Activated CD8-positive, alpha-beta memory T cell treated with anti-CD3 and anti-CD28 coated beads for 24 hours (primary cell): ENCODE measurements at places on chromosomes 4 and X.

- DNase-seq = no peak
These were observed 238.4 kb downstream of the SNCA start for GRCh38 chr4:89598602-89599001.

GRCh38 chr4:142352712-142353111, 493.4 kb downstream of the INPP4B start:
- DNase-seq = no peak

GRCh38 chr4:1022739-1023066, 11.3 kb downstream of the FGFRL1 start:
- DNase-seq = no peak

- no peak for DNase-seq
These were observed 24.5 kb downstream of the FLNA start for GRCh38 chrX:154349979-154350378.

DNA sequence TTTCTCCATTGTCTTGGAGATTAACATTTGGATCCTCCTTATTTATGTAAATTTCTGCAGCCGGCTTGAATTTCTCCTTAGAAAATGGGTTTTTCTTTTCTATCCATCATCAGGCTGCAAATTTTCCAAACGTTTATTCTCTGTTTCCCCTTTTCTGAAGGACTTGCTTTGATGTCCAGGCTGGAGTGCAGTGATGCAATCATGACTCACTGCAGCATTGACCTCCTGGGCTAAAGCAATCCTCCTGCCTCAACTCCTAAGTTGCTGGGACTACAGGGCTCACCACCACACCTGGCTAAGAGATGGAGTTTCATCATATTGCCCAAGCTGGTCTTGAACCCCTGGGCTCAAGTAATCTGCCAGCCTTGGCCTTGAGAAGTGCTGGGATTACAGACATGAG, 144.0 kb upstream of the ZXDB start:
- DNase-seq = no peak

DNA sequence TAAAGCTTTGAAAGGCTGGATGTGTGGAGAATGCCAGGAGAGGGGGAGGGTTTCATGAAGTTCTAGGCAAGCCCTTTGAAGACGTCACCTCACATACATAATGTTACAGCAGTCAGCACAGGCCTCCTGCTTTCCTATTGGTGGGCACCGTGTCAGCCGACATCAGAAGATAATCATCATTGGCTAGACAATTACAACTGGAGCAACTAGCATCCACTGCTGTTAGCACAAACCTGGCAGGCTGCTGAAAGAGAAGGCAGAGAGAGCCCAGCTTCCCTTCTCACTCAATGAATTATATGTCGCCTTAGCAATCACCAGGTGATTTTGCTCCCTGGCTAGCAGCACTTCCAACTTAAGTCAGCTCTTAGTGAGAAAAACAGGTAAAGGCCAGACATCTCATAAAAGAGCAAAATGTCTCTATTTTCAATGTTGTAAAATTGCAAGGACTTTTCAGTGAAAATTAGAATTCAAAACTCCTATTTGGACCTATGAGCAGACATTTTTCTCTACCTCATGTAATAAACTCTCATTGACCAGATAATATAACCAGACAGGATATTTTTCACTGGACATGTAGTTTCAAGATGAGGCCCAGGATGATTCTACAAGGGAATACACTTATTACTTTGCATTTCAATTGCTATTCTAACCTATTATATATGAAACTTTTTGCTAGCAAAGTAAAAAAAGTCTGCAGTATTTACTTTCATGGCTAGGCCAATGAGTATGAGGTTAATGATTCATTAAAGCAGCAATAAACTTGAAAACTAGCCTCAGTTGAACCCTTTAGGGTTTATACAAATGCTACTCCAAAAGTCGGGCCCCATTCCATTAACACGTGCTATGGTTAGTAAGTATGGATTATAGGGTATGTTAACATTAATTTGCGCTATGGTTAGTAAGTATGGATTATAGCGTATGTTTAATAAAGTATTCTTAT, 4.3 kb downstream of the ELOVL6 start:
- DNase-seq = peak; percentile 75

- DNase-seq = no peak
These were observed 446.7 kb downstream of the EPHA5 start for GRCh38 chr4:65223601-65224000.

GRCh38 chr4:7792616-7793015, 147.0 kb downstream of the AFAP1 start:
- no peak for DNase-seq

GRCh38 chrX:104854790-104855340, 288.9 kb downstream of the IL1RAPL2 start:
- no peak for DNase-seq

GRCh38 chrX:56120242-56120641, 111.9 kb upstream of the KLF8 start:
- no peak for DNase-seq

- DNase-seq = no peak
These were observed 22.2 kb upstream of the MAGEC3 start for GRCh38 chrX:141815904-141816303.

DNA sequence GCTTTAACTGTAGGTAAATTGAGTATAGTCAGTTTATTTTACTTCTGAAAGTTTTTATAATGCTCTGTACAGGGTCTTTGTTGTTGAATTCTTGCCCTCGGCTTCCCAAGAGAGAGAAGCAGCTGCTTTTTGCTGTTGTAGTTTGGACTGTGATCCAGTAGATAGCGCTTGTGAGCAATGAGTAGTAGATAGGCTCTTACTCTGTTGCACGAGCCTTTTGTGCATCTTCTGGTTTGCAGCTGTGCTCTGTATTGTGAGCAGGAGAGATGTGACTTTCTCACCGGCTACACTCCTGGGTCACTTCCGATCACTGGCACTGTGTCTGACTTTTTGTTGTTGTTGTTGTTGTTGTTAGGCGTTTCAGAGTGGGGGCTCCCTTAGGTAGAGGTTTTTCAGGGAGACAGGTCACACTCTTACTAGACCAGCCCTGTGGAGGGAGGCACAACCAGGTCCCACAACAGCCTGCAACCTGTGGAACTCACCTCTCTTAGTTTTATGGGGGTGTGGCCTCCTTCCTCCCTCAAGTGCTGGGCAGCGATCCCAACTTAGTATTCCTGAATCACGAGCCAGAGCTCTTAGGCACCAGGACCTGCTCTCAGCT, 822.1 kb upstream of the GALNTL6 start:
- DNase-seq = no peak

GRCh38 chrX:11678158-11678557, 12.4 kb upstream of the ARHGAP6 start:
- no peak for DNase-seq

DNA sequence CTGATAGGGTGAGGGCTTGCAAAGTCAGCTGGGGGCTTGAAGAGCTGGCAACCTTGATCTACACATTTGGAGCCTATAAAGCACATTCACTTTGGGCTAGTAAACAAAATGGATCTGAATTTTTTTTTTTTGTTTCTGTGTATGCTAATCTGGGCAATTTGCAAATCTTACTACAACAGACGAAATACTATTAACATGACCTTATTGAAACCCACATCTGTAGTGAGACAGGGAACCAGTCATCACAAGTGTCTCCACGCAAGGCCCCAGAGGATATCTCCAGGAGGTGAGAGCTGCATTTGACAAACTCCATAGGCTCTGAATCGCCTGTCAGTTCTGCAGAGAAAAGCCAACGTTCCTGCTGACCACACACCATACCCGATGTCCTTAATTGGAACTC, 33.0 kb upstream of the TFDP3 start:
- no peak for DNase-seq

DNA sequence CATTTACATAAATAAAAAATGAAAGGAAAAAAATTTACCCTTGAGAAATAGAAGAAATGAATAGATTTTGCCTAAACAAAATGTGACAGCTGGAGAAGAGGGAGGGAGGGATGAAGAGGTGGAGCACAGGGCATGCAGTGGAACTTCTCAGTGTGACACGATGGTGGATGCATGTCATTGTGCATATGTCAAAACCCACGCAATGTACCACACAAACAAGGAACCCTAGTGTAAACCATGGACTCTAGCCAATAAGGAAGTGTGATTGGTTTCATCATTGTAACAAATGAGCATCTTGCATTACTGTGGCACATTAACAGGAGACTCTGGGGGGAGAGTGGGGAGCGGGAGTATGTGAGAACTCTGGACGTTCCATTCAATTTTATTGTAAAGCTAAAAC, 58.6 kb downstream of the GATB start:
- no peak for DNase-seq

- peak; percentile 79 for DNase-seq
These were observed 92.5 kb upstream of the ENPP6 start for GRCh38 chr4:184310171-184310567.

DNA sequence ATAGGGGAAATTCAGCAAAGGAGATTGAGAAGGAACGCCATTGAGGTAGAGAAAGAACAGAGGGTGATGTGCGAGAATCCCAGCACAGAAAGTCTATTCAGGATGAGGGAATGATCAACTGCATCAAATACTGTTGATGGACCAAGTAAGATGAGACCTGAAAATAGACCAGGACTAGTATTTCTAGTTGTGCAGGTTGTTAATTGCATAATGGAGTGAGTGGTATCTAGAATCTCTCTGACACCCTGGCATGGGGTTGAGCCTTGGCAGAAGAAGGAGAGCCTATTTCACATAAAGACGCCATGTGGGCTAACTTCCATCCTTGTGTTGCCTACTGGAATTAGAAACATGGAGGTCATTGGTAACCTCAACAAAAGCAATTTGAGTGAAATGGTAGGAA, 135.6 kb downstream of the TMEM164 start:
- no peak for DNase-seq

DNA sequence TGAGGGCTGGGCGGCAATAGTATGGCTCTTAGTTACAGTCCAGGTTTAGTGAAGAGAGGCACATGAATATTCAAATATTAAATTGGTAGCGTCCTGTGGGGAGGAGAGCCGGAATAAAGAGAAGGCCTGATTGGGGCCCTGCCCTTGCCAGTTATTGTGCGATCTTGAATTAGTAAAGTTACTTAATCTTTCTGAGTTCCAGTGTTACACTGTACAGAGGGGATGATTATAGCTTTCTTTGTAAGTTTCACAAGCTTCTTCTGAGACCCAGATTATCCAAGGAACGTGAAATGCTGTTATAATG, 1.2 kb downstream of the METAP1 start:
- no peak for DNase-seq

GRCh38 chrX:18620349-18620748, 51.6 kb downstream of the RS1 start:
- no peak for DNase-seq

DNA sequence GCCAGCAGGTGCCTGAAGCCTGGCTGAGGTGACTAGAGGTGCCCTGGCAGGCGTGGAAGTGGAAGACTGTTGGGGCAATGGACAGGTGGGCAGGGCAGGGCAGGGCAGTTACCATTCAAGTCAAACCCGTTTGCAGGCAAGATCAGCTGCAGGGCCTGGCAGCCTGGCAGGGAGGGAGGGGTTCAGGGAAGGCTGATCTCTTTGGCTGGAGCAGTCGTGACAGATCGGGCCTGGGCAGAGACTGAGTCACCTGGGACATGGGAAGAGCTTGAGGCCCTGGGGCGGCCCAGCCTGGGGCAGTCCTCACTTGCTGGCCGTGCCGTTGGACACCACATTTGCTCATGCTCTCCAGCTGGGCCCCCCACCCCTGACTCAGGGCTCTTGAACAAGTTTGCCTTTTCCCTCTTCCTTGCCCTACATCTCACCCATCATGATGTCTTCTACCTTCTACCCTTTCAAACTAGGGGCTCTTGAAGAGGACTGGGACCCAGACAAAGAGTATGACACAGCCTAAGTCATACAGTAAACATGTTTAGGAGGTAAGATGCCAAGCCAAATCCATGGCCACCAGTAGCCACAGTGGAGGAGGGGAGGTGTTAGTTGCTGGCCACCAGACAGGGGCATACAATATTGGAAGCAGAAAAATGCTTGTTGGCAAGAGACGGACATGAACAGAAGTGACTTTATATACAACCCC, 2.0 kb upstream of the ZNF185 start:
- no peak for DNase-seq

GRCh38 chr4:89539374-89539773, 231.8 kb upstream of the GPRIN3 start:
- DNase-seq = no peak

GRCh38 chr4:896216-896615, 35.9 kb downstream of the GAK start:
- DNase-seq = no peak

- DNase-seq = no peak
These were observed 466.4 kb downstream of the DMD start for GRCh38 chrX:32744921-32745320.

- DNase-seq = no peak
These were observed 181.5 kb downstream of the SLC4A4 start for GRCh38 chr4:71520308-71520707.

- no peak for DNase-seq
These were observed 23.3 kb upstream of the TMEM255A start for GRCh38 chrX:120334603-120335002.

- DNase-seq = no peak
These were observed 68.4 kb upstream of the SCML1 start for GRCh38 chrX:17668929-17669328.

DNA sequence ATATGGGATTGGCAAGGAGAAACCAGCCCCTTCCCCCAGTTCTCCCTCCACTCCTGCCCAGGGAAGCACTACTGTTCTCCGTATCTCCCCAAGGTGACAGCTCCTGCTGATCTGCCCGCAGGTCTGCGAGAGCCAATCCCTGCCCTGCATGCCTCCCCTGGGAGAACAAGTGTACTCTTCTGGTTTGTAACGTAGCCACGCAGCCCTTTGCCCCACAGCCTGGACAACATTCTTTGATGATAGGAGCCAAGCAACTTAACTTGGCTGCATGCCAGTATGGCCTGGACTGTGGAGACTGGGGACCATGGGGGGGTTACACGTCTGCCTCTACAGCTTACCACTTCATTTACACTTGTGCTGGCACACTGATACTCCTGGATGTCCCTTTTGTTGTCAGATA, 2.0 kb downstream of the STBD1 start:
- DNase-seq = no peak

DNA sequence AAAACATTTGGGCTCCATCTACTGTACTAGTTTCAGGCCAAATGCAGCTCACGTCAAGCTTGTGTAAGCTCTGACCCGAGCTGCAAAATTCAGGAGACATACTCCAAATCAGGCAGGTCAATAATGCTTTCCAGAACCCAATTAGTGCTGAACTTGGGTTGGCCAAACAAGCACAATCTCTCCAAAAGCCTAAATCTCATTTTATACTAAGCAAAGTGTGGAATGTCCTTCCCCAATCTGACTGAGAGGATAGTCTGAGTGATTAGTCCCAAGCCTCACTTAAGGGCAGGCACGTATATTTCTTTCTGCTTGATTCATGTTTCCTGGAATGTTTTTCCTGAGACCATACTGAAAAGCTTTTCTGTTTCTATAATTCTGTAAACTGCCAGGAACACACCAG, 79.9 kb downstream of the NKX6-1 start:
- no peak for DNase-seq

GRCh38 chr4:154049457-154050181, 260.7 kb upstream of the SFRP2 start:
- no peak for DNase-seq

DNA sequence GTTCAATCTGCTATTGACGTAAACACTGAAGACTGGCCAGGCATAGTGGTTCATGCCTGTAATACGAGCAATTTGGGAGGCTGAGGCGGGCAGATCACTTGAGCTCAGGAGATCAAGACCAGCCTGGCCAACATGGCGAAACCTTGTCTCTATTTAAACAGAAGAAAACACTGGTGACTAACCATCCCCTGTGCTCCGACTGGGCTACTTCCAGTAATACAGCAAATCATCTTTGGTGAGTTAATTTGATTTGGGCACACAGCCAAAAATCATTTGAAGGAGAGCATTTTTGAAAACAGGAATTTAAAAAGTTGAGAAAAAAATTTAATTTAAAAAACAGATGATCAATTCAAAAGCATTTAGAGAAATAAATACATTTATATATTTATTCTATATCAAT, 52.0 kb downstream of the SEC24D start:
- no peak for DNase-seq

GRCh38 chr4:42489095-42489494, 91.8 kb downstream of the SHISA3 start:
- DNase-seq = no peak
